ENCODE measurements at places on chromosomes 5 and 9.

DNA sequence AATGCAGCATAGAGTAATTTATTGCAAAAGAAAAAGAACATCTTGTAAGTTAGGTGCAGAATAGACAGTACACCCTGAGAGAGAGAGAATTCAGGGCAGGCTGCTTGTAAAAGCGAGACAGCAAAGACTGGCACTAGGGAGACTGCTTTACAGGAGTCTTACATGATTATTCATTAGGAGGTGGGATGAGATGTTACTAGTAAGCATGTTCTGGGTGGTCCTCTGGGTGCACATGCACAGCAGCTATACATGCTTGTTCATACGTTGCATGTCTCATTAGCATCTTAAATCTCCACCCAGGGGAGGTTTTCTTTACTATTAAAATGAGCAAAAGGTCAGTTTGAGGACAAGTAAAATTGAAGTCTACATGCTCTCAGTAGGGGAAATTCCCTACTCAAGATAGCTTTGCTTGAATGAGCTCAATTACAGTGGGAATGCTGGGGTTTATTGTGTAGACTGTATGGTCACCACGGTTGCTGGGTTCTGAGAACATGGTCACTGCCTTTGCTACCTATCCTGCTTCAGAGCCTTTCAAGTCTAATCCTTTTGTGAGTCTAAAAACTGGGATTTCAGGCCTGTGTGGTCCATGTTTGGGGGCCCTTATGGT is 60.6 kb downstream of the RGS7BP start:
- DNase-seq: no peak

DNA sequence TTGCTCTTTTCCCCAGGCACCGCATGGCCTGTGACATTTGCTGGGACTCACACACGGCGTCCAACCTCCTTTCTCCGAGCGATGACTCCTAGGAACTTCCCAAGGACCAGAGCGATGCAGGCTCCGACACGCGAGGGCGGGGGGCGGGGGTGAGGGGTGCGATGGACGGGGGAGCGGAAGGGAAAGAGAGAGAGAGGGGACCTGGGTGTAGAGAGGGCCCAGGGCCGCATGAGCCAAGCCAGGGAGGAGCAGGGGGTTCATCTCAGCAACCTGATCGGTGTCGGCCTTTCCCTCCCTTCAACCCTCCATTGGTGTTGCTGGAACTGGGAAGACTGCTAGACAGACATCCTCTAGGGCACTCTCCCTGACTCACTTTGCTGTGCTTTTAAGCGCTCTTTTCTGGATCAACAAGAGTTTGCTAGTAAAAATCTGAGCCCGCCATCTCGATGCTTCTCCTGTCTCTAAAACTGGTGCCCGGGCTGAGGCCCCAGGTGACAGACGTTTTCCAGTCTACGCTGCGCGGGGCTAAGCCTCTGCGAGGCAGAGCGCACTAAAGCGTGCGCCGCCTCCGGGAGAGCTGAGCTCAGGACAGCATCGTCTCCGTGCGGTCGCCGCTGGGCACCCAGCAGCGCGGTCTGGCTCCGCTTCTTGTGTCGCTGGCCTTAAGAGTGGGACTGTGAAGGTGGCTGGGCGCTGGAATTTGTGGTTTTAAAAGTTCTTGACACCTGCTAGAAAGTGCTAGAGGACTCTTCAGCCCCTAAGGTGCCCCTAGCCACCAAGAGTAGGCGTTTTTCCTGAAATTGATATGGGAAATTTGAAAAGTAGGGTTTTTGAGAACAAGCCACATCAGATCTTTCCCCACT is 1.0 kb upstream of the TSLP start:
- DNase-seq: no peak

GRCh38 chr9:117796681-117797080 is 92.5 kb downstream of the TLR4 start:
- DNase-seq: no peak

- no peak for DNase-seq
Measured at GRCh38 chr9:124839612-124840299, 13.5 kb upstream of the WDR38 start.

GRCh38 chr5:123719004-123719403 is 207.0 kb downstream of the CSNK1G3 start:
- no peak for DNase-seq

GRCh38 chr5:159416438-159416837 is 86.2 kb upstream of the IL12B start:
- DNase-seq: no peak

DNA sequence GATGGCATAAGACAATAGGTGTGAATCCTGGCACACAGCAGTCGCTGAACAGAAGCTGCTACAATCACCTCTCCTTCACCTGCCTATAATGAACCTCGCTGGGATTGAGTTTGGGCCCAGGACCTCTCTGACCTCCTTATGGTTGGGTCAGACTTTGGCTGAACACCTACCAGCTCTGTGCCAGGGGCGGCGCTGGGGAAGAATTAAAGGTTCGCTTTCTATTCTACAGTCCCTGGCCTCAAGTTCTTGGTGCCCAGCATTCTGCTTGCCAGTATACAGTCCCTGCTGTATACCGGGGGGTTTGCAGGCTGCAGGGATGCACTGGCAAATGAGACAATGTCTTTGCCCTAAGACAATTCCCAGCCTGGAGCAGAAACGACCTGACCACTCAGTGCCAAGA is 895 bp upstream of the STRBP start:
- DNase-seq: no peak

DNA sequence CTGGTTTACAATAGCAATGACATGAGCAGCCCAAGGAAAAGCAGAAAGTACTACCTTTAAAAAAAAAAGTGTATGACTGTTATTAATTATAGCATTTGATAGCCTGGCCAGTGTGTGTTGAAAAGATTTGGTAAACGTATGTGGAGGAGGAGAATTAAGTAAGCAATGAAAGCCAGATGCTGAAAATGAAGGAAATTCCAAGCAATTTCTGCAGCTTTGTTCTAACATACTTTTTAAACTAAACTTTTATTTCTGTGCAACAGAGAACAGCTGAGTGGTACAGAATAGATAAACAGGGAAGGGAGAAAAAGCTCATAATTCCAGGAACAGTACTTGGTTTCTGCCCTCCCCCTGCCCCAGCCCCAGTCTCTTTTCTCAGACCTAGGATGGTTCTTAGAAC is 252.6 kb downstream of the ADAMTSL1 start:
- DNase-seq: no peak

GRCh38 chr5:171681677-171682076 is 103.9 kb upstream of the SMIM23 start:
- no peak for DNase-seq

DNA sequence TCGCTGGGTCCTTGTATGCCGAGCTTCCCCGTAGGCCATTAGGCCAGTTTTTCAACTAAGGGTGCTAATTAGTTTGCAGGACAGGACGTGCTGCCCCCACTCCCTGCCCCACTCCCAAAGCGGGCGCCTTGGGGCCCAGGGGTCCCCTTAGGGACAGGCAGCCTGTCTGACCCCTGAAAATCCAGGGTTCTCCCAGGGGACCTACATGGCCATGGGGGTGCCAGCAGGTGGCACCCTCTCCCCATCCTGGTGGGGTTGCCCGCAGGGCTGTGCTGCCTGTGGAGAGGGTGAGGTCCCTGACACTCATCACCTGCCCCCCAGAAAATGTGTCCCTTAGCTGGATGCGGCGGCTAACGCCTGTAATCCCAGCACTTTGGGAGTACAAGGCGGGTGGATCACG is 8.5 kb upstream of the CCDC187 start:
- no peak for DNase-seq

GRCh38 chr5:67693956-67694809 is 497.6 kb upstream of the CD180 start:
- DNase-seq: no peak

- DNase-seq: no peak
Measured at GRCh38 chr5:127919006-127919796, 164.4 kb upstream of the SLC12A2 start.

GRCh38 chr5:169301386-169301934 is 521 bp upstream of the SLIT3 start:
- DNase-seq: no peak

DNA sequence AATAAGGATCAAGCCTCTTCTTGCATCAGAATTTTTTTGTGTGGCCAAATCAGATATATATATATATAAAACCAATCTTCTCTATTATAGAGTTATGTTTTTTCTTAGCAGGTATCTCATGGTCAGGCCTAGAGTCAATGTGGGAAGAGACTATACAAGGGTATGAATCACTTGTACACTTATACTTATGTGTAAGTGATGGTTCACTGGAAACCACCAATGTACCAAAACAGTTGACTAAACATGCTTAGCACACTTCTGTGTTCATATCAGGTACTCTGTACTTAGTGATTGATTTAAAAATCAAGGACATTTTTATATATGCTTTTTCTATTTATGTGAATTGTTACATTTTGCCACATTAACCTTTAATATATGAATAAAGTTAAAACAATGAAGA is 92.6 kb downstream of the CWC27 start:
- no peak for DNase-seq

DNA sequence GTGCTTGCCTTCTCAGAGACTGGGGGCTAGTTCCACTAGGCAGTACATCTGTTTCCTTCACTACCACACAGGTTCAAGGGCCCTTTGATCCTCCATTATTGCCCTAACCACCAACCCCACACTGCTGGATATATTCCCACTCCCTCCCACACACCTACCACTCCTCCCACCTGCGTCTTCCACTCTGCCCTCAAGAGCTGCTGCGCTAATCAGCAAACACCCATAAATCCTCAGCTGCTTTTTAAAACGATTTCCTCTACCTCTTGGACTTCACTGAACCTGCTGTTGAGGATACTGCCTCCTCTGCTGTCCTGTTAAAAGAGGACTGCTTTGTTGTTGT is 120.9 kb downstream of the MAPKAP1 start:
- DNase-seq: no peak

GRCh38 chr5:61754792-61755191 is 422.7 kb downstream of the ZSWIM6 start:
- DNase-seq: no peak

- peak; percentile 1 for DNase-seq
Measured at GRCh38 chr5:61933787-61934626, 372.0 kb upstream of the KIF2A start.

DNA sequence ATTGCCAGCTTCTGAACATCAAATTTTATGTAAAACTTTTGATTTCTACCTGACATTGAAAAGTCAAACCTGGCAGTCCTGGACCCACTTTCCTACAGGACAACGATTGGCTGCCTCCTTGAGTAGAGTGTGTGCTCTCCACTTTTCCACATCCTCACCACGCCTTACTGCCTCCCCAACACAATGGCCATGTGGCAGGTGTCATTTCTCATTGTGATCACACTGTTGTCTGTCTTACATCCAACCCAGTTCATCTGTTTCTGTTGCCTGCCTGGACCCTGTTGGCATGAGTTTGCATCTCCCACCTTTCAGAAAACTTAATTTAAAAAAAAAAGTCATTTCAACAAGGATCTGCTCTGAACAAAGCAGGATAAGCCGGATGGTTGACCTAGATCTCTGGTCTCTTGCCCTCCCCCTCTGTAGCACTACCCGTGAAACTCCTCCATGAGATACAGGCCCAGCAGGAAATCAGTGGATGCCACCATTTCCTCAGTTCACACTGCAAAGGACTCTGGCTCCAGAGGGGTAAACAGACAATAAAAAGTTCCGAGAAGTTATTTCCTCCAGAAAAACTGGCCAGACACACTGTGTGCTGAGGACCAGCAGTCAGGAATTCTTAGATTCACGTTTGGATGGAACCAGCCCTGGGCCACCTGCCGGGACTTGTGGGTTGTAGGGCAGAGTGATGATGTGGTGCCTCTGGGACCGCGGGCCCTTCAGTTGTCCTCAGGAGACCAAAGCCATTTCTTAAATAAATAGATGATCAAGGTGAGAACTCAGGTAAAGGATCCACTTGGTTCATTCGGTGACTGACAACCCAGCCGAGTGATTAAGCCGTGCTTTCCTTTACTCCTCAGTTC is 48.6 kb downstream of the AMBP start:
- no peak for DNase-seq

DNA sequence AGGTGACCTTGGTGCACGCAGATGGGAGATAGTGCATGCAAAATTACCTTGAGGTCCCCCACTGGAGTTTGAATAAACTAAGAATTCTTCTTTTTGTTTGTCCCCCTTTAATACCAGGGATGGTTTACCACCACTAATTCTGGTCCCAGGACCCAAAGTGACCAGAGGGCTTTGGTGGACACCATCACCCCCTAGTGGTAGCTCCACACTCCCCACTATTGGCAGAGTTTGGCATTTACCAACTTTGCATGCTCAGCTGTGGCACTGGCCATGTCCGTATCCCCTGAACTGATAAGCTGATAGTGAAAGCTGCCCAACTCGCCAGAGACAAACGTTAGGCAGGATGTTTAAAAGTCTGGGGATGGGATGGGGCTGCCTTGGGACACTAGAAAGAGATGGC is 3.3 kb downstream of the ASTN2 start:
- no peak for DNase-seq

DNA sequence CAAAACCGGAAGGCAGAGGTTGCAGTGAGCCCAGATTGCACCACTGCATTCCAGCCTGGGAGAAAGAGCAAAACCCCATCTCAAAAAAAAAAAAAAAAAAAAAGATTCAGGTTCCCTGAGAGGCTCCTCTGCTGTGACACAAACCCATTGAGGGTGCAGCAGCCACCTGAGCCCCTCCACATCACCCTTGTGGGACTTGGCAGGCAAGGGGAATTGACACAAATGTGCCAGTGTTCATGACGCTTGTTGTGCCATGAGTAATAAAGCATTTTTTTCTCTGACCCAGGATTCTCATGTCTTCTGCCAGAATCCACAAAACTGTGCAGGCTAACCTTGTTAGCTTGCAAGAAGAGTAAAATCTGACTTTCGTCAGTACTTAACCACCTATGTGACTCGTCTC is 149.6 kb downstream of the TTC39B start:
- DNase-seq: no peak
